ENCODE measurements at places on chromosomes 2 and 18.
A peak's percentile ranks its signal among the peaks of the same experiment; 100 is the strongest.

DNA sequence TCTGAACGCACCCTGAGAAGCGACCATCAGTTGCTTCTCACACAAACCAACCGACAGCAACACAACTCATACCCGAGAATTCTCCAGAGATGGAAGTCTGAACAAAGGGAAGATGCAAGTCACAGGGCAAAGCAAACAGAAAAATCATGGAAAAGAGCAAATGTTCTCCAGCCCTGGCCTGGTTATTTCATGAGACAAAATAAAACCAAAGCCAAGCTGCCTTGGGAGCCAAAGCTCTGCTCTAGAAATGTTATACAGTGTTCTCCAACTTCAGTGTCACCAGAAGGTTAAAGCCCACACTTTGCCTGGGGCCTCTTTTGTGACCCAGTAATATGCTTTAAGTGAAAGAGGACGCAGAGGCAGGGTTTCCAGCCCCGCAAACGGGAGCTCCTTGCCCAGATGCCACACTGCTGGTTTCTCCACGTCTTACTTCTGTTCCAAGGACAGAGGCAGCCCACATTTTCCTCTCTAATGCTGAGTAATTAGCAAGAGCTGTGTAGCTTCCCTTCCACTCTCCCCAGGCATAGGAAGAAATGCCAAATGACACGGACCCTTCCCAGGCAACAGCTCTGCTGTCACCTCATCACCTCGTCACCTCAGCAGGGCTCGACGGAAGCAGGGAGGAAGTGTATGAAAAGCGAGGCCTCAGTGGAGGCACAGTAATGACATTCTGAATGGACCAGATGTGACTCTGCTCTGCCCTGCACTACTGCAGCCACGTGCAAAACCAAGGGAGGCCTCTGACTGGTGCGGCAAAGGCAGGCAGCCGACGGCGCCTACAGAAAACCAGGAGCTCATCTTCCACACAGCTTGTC lies 64.7 kb downstream of the FBXO15 start:
- no peak for DNase-seq

DNA sequence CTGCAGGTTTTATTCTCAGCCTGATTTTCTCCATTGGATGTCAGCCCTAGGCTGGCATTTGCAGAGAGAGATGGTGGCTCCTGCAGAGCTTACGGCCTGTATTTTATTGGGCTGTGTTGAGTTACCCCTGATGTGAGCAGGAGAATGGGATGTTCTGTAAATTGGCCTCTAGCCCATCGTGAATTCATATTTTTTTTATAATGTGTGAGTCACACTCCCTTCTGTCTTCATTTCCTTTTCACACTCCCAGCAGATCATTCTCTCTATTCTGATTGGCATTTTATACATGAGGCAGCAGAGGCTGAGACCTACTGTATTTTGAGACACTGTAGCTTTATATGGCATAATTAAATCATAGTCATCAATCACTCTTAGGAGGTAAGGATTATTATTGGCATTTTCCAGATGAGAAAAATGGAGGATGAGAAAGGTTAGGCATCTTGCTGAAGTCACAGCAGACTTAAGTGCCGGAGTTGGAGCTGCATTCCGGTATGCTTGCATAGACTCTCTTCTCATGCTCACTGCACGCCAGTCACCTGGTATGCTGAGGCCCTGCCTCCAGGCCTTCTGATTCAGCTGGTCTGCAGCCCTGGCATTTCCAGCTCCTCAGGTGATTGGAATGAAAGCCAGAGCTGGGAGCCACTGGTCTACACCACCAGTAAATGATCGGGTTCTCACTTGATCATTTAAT lies 142.4 kb downstream of the NEDD4L start:
- peak; percentile 93 for DNase-seq

DNA sequence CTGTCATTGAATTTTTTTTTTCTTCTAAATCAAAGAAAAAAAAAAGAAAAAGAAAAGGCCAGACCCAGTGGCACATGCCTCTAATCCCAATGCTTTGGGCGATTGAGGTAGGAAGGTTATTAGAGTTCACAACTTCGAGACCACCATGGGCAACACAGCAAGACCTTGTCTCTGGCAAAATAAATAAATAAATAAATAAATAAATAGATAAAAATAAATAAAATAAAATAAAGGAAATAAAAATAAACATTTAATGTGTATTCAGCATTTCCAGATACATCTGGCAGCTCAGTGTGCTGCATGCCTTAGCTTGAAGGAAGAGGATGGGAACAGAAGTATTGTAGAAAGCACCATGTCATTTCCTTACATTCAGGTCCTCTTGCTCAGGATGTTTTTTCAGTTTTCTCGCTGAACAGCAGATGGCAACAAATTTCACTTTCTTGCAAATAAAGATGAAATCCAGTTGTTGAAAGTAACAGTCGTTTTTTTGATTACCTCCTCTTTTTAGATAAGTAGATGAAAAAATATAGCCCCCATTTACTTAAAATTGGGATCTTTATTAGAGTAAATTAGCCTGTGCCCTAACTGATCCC lies 25.7 kb upstream of the FAM178B start:
- peak; percentile 47 for DNase-seq

DNA sequence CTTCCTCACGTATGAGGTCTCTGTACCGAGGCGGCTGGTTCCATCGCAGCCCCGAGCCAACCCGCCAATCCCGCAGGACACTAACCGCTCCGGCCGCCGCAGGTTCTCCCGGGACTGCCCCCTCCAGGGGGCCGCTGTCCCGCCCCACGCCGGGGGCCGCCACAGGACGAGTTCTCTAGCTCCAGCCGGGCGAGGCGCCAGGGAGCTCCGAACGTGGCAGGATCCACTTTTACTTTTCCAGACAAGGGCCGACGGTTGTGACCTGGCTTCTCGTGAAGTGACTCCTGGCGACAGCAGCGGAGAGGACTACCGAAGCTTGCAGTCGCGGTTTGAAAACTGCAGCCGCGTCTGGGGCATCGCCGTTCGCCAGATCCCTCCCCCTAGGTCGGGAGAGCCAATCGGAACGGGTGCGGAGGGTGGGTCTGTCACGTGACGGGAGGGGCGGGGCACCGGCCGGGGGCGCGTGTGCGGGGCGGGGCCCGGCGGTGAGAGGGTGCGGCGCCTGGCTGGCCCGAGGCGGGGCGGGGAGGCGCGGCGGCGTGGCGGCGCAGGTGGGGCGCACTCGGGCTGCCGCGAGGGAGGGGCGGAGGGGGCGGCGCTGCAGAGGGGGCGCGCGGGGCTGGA lies at the start of gene STK17B:
Gene STK17B, minus strand, starts transcription at position 331 of the 624 bp plus-strand sequence. CDS start 8,195 bp downstream, outside the sequence.
- peak; percentile 83 for DNase-seq

DNA sequence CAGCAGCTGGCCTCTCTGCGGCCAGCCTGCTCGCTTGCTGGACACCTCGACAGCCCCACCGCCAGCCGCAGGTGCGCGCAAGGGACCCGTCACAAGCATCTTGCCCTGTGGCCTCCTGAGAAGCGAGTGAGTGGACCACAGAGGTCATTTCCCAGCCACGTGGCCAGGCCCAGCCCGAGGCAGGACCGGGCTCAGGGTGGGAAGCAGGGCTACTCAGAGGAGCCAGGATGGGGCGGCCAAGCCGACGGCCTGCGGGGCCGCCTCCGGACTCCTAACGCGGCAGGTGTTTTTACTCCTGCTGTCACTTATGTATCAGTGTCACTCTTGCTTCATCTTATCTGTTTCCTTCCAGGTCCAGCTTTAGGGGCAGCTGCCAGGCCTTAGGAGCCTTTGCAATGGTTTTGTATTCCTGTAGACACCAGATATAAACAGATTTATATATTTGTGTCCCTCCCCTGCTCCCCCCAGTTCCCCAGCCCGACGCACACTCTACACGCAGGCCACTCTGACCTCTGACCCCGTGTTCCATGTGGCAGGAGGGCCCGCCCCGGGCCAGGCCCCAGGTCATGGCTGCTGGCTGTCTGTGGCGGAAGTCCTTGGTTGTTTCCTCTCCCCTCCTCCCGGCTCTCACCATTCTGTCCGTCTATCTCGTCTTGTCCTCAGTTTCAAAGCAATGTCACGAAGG lies 236.4 kb downstream of the ATAD2B start:
- no peak for DNase-seq

GRCh38 chr18:11095211-11095610 lies 54.2 kb downstream of the PIEZO2 start:
- DNase-seq = no peak

- DNase-seq = no peak
Observed at GRCh38 chr2:144354953-144355352, 165.0 kb downstream of the ZEB2 start.

- peak; percentile 68 for DNase-seq
Observed at GRCh38 chr18:47953471-47953931, 23.0 kb upstream of the SMAD2 start.

DNA sequence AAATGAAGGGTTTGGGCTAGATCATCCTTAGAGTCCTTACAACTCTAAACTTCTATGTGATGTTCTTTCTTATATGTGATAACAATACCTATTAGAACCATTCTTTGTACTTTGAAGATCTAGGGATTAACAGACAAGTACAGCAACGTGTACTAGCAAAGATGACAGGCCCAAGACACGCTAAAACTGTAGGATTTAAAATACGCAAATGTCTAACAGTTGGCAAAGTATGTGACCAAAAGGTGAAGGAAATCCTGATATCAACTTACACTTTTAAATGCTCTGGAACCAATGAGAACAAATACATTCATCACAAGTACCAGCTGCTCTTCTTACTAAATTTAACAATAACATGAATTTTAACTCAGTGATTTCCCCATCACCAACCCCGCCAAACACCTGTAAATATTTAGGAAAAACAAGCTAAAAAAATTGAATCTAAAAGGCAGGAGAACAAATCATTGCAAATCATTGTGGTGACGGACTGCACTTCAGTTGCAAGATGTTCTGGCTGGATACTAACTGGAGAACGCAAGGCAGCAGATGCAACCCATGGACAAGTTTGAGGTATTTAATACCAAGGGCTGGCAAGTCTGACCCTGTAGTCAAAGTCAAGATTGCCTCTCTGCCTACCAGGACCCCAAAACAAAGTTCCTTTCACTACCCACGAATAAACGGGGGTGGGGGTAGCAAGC lies 1.4 kb downstream of the ANKRD44 start:
- no peak for DNase-seq

DNA sequence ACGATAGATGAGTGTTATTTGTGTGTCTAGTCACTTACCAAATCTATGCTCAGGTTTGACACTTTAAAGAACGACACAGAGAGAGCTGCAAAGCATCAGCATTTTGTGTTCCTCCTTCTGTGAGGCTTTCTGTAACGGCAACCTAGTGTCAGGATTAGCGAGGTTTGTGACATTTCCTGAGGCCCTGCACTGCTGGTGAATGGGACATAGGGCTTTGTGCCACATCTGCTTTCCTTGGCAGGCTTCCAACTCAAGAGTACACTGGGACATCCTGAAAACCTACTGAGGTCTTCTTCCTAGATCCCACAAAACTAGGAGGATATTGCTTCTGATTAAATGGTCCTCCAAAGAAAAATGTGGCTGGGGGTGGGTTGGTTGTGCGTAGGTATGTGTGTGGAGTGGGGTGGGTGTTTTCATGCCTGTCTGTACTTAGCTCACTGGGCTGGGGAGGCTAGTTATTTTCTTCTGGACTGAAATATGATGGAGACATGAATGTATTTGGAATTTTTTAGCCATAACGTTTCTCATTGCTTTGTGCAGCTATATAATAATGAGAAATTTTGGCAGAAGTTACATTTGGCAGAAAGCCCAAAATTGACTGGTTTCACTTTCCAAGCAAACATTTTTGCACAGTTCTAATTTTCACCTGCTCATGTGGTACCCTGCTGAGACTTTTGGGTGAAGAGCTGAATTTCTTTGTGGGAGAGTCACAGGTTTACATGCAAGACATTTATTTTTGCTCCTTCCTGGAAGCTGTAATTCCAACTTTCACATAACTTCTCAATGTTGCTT lies 308.4 kb downstream of the XIRP2 start:
- peak; percentile 47 for DNase-seq

GRCh38 chr2:4053769-4054493 lies 350.6 kb downstream of the DCDC2C start:
- DNase-seq = no peak

DNA sequence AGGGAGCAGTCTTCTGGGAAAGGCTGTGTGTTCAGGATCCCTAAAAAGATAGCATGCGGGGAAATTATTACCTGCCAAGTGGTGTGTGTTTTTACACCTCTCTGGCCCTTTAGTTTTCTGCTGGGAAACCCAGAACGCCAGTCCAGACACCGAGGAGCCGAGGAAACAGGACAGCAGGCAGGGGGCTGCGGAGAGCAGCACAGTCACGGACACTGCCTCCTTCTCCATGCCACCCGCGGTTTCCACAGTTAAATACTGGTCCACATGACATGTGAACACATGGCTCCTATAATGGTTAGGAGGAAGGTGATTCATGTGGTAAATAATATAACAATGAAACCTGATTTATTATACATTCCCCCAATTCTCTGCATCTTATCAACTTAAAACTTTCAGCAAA lies 20.4 kb downstream of the CNOT11 start:
- DNase-seq = no peak

- no peak for DNase-seq
Observed at GRCh38 chr2:235856151-235856854, 311.9 kb downstream of the GBX2 start.

DNA sequence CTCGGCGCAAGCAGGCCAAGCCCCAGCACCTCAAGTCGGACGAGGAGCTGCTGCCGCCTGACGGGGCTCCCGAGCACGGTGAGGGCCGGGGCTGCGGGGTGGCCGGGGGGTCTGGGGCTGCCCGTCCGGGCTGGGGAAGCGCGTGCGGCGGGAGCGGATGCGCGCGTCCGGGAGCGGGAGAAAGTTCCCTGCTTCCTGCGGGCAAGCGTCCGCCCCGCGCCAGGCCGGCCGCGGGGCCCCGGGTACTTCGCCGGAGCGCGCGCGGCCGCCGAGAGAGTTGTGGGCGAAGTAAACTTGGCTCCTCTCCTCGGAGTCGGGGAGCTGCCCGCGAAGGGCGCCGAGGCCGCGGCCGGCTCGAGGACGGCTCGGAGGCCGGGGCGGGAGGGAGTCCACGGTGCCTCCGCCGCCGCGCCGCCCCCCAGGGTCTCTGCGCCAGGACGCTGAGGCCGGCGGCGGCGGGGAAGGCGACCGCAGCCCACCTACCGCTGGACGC lies 707 bp downstream of the SALL3 start:
- DNase-seq = no peak

GRCh38 chr2:127887082-127887775 lies 1.5 kb upstream of the AMMECR1L start:
- no peak for DNase-seq

DNA sequence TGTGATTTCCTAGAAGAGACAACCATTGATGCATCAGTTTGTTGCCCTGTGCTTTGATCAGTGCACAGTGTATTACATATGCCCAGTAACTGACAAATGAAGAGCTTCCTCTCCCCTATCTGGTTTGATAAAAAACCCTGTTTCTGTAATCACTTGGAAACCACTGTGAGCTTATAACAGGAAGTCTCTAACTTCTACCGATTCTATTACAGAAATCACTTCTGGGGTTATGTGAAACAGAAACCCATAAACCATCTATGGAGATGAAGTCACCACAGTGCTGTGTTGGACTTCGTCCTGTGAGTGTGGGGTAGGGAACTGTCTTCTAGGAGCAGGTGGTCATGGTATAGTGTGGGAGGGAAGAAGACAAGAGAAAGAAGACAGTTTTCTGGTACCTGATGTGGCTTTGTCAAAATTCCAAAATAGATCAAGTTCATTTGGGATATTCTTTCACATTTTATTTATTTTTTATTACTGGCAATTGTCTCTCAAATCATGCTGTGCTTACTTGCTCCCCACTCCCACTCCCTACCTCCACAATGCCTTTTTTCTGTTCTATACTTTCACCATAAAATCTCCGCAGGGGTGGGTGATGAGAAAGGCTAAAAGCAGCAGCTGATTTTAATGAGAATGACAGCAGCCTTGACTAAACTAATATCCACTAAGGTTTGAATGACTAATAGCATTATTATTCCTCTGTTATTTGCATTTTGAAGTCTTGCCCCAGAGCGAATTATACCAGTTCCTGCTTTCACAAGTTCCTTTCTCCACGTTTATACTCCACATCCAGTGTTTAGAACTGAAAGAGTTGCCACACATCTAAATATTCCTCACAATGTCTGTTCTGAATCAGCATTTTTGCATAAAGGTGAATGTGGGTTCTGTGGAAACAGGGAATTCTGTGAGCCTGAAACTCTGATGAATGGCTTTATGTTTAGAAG lies 41.7 kb upstream of the RND3 start:
- DNase-seq = peak; percentile 78

Data from astrocyte (in vitro differentiated cells and primary cell).